ENCODE measurements at places on chromosomes 3 and 15. TPM values are rescaled to one million over a fixed set of nuclear protein-coding genes. Genes with fewer than 3 reads are reported as not detected.

- DNase-seq = no peak
Measured at GRCh38 chr3:141052201-141053069, 1.3 kb downstream of the SPSB4 start.

GRCh38 chr3:144415492-144415891 lies 443.9 kb downstream of the DIPK2A start:
- DNase-seq = no peak

DNA sequence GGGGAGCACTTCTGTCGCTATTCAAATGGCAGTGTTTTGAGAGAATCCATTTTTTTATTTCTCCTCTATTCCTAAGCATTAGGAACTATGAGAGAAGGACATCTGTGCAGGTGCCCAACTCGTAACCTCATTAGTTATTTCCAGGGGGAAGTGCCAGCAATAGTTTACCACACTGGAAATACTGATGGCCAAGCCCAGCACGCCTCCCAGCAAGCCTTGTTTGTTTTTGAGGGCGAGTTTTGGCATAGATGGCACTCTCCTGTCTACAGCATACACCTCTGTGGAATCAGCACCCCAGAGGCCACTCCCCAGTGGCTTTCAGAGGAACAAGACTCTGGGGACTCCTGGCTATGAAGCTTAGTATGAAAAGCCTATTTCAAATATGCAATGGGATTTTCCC lies 36.6 kb downstream of the FAN1 start:
- DNase-seq = no peak

- DNase-seq = no peak
Measured at GRCh38 chr15:22903961-22904534, 65.6 kb downstream of the NIPA2 start.

- no peak for DNase-seq
Measured at GRCh38 chr15:75565062-75565970, 13.8 kb downstream of the PTPN9 start.

- DNase-seq = no peak
Measured at GRCh38 chr3:414063-414462, 217.5 kb downstream of the CHL1 start.

DNA sequence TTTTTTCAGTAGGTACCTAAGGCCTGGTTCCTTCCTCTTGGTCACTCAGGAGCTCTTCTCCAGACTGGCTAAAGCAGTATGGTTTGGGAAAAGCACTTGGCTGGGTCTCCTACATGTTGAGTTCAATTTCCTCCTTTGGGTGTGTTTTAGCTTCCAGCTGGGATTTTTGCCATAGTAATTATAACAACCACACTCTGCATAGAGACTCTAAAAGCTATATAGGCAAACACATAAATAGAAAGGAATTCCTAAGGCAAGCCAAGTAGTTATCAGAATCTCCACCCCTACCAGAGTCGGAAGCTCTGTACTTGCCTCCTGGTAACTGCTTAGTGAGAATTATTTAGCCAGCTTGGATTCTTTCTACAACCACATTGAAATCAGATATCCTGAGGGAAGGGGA lies 48.6 kb downstream of the FOXL2 start:
- DNase-seq = no peak

GRCh38 chr3:9911863-9912262 lies 5.0 kb upstream of the IL17RC start:
- no peak for DNase-seq

CACNA2D3 gene
- total RNA-seq = not detected

- DNase-seq = no peak
Measured at GRCh38 chr3:1056744-1057143, 36.1 kb upstream of the CNTN6 start.

CCR9 gene
- total RNA-seq = 8.3 TPM

- DNase-seq = no peak
Measured at GRCh38 chr3:100533176-100533575, 40.8 kb downstream of the TMEM45A start.

- no peak for DNase-seq
Measured at GRCh38 chr3:107598926-107599771, 76.4 kb downstream of the BBX start.

- no peak for DNase-seq
Measured at GRCh38 chr3:56055951-56056350, 412.3 kb downstream of the ERC2 start.

GOLGA6A gene
- not detected for total RNA-seq

DNA sequence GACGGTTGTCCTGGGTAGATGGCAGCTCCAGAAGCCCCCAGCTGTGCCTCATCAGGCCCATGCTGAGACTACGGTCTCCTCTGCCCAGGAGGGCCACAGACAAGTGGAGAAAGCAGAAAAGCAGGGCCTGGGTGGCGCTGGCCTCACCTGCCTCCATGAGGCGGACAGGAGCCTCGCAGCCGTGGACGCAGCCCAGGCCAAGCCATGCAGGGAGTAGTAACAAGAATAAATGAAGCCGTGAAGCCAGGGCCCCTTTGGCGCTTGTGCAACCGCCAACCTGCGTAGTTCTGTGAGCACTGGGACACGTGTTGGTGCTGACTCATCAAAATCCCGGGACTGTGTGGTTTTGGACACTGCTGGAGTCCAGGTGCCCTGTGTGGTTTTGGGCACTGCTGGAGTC lies 12.3 kb upstream of the MUC4 start:
- no peak for DNase-seq

GRCh38 chr15:58235961-58236360 lies 97.8 kb downstream of the AQP9 start:
- DNase-seq = no peak

- DNase-seq = no peak
Measured at GRCh38 chr3:160134454-160134853, 90.8 kb upstream of the C3orf80 start.

GRCh38 chr15:31098491-31098917 lies 3.0 kb downstream of the TRPM1 start:
- DNase-seq = no peak

NPAP1 gene
- total RNA-seq = not detected

DNA sequence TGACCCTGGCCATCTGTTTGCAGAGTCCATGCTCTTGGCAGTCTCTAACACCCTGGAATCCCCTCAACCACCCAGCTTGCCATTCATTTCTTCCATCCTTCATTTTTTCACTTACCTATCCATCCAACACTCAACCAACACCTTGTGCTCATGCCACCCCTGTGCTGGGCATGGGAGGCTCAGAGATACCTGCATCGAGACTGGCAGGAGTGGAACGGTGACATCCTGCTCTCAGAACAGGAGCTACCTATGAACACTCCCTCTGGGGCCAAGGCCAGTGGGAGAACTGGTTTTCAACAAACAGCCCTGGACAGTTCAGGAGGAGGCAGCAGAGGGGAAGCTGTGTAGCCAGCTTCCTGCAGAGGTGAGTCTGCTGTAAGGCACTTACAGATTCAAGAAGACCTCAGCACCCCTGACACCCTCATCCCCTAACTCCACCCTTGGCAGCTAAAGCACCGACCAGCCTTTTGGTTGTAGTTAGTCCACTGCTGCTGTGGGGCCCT lies 19.5 kb upstream of the ATP2B2 start:
- DNase-seq = no peak

- DNase-seq = no peak
Measured at GRCh38 chr15:44654858-44655257, 8.6 kb downstream of the SPG11 start.

NRG4 gene
- not detected for total RNA-seq

CCDC39 gene
- total RNA-seq = not detected

- DNase-seq = no peak
Measured at GRCh38 chr3:48927928-48928327, 9.3 kb downstream of the ARIH2 start.

- no peak for DNase-seq
Measured at GRCh38 chr15:69436951-69437350, 15.7 kb upstream of the RPLP1 start.

- DNase-seq = no peak
Measured at GRCh38 chr3:47384425-47384824, 3.6 kb downstream of the PTPN23 start.

TMEM207 gene
- total RNA-seq = not detected

- DNase-seq = no peak
Measured at GRCh38 chr3:112038863-112039262, 4.3 kb downstream of the TMPRSS7 start.

CFAP20DC gene
- total RNA-seq = 1.00 TPM

All from CD8-positive, alpha-beta memory T cell (primary cell).